ENCODE measurements at places on chromosomes 4 and X. TPM values are rescaled to one million over a fixed set of nuclear protein-coding genes. Genes with fewer than 3 reads are reported as not detected.

The CC2D2A gene
- polyA plus RNA-seq: 12.5 TPM

The GPM6B gene
- 5.5 TPM for polyA plus RNA-seq

The KCNIP4 gene
- not detected for polyA plus RNA-seq

The CDS1 gene
- 16.4 TPM for polyA plus RNA-seq

The MSX1 gene
- 2.5 TPM for polyA plus RNA-seq

The CRLF2 gene
- 0.19 TPM for polyA plus RNA-seq

The PPEF2 gene
- not detected for polyA plus RNA-seq

The TBC1D25 gene
- 5.6 TPM for polyA plus RNA-seq

- DNase-seq: peak; percentile 63
These were observed 92.8 kb upstream of the CCDC160 start for GRCh38 chrX:134144231-134144630.

DNA sequence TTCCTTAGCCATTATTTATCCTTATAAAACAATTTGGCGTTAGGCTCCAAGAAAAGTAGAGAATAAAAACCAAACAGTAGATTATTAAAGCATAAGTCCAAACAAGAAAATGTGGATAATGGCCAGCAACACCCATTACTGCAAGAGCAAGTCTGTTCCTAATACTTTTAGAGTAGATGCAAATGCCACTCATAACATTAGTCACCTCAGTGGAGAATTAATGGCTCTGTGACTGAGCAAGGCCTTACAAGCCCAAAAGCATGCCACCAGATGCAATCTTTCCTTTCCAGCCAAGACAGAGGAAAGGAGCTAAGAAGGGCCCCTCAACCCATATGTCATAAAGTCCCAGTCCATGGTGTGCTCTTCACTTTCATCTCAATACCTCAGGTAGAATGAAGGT lies 373.8 kb downstream of the OPHN1 start:
- DNase-seq: no peak

- DNase-seq: no peak
These were observed 10.2 kb upstream of the CDKN2AIP start for GRCh38 chr4:183434264-183434663.

- DNase-seq: peak; percentile 79
These were observed 119.1 kb upstream of the TRIM2 start for GRCh38 chr4:153084980-153085630.

DNA sequence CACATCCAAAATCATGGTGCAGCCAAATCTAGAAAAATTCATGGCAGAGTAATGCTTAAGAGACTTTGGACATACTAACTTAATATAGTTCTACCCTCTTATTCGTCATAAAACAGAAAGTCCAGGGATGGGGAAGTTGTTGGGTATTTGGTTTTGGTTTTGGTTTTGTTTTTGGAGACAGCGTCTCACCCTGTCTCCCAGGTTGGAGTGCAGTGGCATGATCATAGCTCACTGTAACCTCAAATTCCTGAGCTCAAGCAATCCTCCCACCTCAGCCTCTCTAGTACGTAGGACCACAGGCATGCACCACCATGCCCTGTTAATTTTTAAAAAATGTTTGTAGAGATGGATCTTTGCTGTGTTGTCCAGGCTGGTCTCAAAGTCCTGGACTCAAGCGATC lies 271.8 kb upstream of the TENM3 start:
- no peak for DNase-seq

DNA sequence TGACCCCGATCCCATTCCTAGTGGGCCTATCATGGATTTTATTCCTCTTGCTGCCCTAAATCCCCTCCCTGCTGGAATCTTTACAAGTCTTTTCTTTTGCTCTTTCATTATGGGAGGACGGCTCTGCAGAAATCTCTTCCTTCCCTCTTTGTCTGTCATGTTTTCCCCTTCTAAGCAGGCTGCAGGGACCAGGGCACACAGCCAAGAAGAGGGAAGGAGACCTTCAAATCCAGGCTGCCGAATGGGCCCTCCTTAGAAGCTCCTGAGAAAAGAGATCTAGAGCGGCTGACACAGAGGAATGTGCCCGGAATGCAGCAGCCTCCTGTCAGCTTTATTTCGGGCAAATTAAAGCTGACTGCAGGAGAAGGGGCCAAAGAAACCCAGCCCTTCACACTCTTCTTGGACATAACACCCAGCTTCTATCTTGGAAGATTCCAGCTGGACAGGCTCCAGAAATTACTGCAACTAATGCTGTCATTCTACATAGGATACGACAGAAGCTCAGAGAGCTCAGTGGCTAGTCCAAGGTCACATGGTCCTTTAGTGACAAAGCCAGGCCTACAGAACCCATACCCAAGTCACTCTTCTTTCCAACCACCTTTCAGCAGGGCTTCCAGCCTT lies 187.8 kb upstream of the NHS start:
- peak; percentile 51 for DNase-seq

DNA sequence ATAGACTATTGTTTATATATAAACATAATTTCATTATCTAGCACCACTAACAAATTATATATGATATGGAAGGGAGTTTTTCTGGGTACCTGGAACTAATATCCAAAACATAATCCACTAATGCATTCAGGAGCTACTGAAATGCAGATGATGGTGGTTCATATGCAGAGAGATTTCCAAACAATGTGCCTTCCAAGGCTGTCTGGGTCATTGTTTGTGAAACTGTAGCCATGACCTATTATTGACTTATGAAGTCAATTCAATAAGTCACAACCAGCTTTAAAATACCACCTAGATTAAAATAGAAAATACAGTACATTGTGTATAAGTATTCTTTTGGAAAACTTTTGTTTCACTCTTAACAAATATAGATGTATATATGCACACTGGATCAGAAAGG lies 237.0 kb upstream of the PRPS2 start:
- no peak for DNase-seq

- no peak for DNase-seq
These were observed 60.0 kb upstream of the LNX1 start for GRCh38 chr4:53651156-53651735.

GRCh38 chr4:183443655-183444213 lies 702 bp upstream of the CDKN2AIP start:
- no peak for DNase-seq

DNA sequence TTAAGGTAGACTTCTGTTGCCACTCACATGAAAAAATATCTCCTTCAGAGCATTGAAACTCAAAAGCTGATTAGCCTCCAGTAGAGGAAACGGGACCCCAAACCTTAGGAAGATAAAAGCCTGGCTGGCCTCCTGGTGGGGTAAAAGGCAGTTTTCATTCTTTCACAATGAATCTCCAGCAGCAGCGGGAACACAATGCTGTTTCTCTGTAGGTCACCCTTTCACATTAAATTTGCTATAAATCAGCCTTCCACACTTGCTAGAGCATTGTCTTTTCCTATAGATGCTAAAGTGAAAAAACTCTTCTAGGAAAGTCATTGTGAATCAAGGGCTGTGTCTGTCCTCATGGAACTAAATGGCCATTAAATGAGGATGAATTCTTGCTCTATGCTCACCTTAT lies 207.3 kb upstream of the MAGEB2 start:
- no peak for DNase-seq

- peak; percentile 83 for DNase-seq
These were observed 164.9 kb downstream of the DHX15 start for GRCh38 chr4:24419181-24420034.

DNA sequence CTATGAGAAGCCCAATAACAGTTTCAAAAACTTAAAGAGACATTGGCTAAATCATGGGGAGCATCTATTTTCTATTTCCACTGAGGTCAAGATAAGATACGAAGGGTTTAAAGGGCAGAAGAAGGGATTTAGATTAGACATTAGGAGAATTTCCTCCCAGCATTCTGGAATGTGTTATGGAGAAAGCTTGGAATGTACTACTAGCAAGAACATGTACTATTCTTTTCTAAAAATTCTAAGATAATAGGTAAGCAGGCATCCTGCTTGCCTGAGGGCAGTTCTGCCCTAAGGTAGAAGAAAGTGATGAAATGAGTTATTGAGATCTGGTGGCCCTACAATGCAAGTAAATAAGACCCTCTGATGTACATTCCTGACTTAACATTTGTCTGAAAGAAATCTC lies 279.2 kb downstream of the NR3C2 start:
- DNase-seq: no peak

- DNase-seq: no peak
These were observed 446.9 kb downstream of the GRXCR1 start for GRCh38 chr4:43339435-43339834.

GRCh38 chr4:60885011-60885410 lies 315.1 kb upstream of the ADGRL3 start:
- no peak for DNase-seq

- no peak for DNase-seq
These were observed 477.1 kb downstream of the DTHD1 start for GRCh38 chr4:36758312-36759178.

GRCh38 chr4:87669373-87669772 lies 19.3 kb downstream of the DMP1 start:
- DNase-seq: peak; percentile 16

DNA sequence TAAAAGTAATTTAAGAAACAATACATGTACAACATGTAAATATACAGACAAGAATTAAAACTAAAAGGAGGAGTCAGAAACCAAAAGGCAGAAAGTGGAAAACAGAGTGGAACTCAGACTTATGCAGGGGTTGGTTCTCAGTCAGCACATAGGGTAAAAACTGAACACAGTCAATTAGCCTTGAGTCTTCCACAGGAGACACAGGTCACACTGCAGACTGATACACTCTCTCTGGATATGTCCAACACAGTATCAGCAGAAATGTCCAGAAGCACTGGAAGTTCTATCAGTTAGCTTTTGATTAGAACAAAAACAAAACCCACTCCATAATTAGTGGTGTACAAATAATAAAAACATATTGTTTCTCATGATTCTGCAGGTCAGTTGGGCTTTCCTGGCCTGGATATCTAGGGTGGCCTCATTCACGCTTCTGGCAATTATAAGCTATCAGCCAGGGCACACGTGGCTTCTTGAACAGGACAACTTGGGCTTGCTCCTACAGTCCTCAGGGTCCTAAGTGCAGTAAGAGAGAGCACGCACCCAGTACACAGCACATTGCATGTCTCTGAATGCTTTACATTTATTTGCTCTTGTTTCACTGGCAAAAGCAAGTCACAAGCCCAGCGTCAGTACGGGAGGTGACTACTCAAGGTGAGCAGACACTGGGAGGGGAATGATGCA lies 21.6 kb downstream of the TEC start:
- no peak for DNase-seq

DNA sequence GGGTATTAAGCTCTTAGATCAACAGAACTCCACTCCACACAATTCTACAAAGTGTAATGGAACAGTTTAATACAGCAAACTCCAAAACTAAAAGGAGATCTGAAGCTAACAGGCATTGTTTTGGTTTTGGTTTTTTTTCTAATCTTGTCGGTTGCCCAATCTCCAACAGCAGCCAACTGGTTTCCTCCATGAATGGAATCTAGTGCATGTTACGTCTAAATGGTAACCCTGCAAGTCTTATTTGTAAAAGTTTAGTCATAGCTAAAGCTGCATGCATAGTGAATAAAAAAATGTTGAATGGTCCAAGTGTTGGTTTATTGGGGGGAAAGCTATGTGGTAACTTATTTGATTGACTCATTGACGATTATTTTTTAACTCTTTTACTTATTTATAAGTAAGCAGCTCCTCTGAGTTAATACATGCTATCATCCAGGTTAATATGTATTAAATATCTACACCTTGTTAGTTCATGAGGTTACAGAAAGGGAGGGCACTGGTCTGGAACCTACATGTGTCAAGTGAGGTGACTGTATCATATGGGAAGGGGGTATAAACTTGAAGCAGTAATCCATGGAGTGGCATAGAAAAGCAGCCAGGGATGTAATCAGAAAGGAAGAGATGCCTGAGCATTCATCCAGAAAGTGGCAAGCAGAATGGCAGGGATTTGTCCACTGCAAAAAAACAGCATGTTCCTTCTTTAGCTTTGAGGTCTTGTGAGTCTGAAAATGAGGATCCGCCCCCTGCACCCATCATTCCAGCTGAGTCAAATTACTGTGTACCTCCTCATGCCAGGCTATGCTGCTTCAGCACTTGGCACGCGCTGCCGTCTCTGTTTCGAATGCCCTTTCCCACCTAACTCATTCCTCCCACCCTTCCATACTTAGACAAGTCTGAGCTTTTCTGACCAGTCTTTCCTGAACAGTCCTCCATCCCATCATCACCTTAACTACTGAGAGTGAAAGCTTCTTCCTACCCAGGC lies 81.7 kb downstream of the PDGFC start:
- DNase-seq: no peak

DNA sequence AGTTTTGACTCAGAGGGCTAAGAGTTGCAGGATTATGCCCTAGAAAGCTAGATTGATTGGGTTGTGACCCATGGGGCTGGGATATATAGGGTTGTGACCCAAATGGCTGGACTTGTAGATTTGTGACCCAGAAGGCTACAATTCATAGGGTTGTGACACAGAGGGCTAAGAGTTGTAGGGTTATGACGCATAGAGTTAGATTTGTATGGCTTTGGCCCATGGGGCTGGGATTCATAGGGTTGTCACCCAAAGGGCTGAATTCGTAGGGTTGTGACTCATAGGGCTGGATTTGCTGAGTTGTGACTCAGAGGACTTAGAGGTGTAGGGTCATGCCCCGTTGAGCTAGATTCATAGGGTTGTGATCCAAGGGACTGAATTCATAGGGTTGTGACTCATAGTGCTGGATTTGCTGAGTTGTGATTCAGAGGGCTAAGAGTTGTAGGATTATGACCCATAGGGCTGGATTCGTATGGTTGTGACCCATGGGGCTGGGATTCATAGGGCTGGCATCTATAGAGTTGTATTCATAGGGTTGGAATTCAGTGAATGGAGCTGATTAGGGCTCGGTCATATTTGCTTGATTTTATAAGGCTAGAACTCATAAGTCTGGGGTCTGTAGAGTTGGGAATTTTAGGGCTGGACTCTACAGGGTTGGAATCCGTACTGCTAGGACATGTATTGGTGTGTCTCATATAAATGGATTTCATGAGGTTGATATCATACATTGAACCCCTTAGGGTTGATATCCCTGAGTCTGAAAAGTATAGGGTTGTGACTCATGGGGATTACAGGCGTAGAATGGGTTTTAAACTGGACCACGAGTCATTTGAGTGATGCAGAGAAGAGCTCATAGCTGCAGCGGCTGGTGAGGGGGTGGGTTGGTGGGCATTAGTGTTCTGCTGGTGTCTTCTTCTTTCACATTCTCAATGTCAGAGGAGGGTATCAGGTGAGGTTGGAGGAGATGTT lies 125.7 kb downstream of the CRLF2 start:
- no peak for DNase-seq

DNA sequence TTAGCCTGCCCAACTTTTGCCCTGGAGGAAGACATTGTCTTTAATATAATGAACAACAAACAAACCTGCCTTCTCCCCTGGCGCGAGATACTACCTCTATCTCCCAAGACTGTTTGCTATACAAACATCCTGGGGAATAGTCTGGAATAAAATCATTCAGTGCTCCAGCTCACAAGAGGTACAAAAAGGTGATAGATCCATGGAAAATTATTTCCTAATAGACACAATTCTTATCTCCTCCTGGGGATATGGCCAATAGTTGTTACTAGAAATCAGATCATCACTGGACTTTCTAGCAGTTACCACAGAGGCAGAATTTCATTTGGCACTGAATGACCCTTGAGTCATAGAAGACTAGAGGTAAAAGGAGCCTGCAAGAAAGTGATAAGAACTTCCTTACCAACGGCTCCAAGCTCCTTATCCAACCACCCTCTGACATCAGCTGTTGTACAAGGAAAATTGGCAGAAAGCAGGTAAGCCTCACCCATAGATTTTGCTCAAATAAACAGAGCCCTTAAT lies 38.1 kb downstream of the MID1 start:
- DNase-seq: no peak

All from lung (tissue), 17 donors.